ENCODE measurements at places on chromosomes 3 and 15.

DNA sequence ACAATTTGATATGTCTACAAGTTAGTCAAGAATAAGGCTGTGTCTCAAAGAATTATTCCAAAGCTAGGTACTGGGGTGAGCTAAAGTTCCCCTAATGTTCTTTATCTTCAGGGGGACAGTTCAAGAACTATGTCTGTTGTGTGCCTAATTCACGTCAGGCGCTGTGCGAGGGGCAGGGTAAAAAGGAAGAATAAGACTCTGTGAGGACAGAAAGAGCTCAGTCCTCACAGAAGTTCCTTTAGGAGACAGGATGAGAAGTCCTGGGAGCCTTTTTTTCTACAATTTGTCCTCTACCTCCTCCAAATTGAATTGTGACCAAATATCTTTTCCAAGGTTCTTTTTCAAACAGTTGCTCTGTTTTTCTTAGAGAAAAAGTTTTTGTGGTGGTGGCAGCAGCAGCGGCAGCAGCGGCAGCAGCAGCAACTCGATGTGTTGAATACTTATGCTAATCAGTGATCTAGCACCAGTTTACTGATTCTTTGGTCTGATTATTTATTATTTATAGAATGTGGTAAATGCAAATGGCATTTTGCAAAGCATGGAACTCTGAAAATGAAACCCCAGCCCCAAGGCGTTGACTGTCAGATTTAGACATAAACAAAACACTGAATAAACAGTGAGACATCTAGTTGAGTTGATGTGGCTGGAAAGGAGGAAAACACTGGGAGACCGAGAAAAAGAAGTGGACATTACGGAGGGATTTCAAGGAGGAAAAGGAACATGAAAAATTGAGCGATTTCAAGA is 88.6 kb downstream of the GTPBP8 start:
- no peak for DNase-seq

DNA sequence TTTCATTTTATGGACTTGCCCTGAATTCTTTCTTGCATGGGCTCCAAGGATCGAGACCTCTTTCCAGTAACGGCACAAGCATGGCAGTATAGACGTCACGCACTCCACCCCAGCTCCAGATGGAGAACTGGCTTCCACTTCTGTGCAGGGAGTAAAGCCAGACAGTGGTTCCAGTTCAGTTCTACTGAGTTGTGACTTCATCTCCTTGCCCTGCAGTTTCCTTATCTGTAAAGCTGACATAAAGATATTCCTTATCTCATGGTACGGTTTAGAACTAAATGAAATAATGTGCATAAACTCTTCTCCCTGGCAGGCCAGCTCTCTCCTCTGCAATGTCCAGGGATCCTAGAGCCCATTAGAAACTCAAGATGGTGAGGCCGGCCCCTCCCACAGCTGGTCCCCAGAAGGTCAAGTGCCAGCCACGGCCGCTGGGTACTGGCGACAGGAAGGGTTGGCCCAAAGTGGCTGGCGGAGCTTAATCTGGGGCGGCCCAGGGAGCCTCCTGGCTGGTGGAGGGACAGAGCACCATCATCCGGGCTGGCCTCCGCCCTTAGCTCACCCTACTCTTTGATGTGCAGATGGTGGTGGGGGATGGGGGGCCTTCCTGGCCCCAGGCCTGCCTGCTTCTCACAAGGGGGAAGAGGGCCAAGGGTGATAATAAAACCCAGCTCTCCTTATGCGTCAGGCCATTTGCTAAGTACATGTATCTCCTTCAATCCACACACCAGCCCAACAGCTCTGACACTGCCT is 7.2 kb downstream of the MESP2 start:
- DNase-seq, result no peak

GRCh38 chr3:43995547-43996378 is 245.9 kb upstream of the TOPAZ1 start:
- no peak for DNase-seq

DNA sequence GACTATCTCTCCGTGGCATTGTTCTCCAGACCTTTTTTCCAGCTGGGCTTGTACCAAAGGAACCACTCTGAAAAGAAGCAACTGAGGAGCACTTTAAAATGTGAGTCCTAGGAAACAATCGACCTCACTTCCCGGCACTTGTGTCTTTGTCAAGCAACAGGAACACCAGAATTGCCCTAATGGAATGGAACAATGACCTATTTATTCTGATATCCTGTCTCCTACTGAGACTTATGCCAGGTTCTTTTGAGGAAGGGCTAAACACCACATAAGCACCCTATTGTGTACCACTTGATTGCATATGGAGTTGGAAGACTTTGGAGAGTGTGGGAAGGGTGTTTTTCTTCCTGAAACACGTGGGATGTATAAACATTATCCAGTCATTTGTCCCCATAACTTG is 56.8 kb upstream of the TGFBR2 start:
- no peak for DNase-seq

DNA sequence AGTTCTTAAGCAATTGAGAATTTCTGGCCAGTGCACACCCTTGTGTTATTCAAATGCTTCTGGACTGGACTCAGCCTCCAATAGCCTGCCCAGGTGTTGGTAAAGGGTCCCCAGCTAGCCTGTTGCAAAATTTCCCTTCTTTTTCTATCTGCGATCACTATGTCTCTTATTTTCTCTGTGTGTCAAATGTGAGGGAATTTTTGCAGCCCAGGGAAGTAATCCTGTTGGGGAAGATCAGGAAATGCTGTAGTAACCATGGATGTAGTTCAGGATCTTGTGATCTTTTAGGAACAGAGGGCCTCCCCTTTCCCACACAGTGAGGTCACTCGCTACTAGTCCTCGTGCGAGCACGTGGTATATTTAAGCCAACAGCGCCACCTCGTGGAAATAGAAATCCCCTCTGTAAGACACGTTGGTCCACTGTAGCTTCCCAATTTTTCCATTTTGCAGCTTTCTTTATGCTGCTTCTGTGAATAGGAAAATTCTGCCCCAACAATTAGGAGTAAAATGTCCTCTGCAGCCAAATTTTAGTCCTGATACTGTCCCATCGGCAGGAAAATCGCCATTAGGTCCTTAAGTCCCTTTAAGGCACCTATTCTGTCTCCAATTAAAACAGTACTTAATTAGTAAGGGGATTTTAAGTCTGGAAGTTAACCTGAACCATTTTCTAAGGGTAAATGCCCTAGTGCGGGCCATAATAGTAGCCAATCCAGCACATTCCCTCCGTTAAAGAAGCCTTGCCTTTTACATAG is 4.0 kb upstream of the SMCO1 start:
- DNase-seq, result no peak

DNA sequence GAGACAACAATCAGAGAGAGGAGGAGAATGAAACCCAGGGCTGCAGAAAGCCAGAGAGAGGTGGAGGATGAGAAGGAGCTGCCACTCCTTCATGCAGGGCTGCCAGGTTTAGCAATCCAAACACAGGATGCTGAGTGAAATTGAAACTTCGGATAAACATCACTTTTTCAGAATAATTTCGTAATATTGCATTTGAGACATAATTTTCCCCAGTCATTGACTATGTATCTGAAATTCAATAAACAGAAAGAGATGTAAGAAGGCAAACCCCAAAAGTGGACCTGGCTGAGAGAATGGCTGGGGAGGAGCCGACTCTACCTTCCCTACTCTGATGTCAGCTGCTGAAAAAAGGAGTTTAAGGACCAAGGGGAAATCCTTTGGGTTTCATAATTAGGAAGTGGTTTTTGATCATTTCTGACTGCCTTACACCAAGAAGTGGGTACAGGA is 33.8 kb downstream of the SLC9A9 start:
- no peak for DNase-seq

DNA sequence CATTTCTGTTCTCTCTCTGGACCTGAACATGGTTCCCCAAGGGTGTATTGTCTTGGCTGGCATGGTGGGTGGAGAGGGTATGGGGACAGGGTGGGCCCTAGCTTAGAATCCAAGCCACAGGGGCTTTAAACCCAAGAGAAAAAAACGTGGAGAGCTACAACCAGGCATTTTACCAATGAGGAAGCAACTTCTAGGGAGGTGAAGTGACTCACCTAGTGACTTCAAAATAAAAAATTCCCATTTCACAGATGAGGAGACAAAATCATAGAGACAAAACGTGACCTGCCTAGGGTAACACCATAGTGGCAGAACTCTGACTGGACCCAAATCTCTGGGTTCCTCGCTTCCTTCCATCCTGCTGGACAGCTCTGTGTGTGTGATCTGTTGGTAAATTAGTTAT is 216.8 kb downstream of the RPLP1 start:
- no peak for DNase-seq

DNA sequence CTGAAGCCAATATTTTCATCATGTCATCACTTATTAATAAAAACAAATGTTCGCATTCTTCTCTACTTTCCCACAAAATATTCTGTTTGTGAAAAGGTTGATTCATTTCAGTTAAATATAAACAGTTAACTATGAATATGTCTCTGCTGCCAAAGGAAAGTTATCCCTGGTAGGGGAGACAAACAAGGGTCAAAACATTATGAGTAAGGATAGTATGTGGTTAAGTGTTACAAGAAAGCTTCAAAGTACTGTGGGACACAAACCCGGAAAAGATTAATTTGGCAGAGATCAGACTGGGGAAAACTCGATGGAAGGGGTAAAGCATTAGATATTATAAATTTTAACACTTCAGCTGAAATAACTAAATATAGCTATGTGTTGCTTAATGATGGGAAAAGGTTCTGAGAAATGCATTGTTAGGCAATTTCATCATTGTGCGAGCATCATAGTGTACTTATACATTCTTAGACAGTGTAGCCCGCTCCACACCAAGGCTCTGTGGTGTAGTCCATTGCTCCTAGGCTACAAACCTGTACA is 436.5 kb upstream of the TBL1XR1 start:
- DNase-seq, result no peak

- no peak for DNase-seq
Measured at GRCh38 chr3:84978843-84979242, 20.1 kb downstream of the CADM2 start.

- no peak for DNase-seq
Measured at GRCh38 chr3:71444028-71444860, 139.3 kb downstream of the FOXP1 start.

GRCh38 chr3:30951826-30952225 is 57.4 kb upstream of the GADL1 start:
- no peak for DNase-seq

- no peak for DNase-seq
Measured at GRCh38 chr15:90000186-90001001, 730 bp upstream of the ZNF710 start.

GRCh38 chr15:66981771-66982170 is 83.6 kb upstream of the SMAD3 start:
- DNase-seq, result no peak

DNA sequence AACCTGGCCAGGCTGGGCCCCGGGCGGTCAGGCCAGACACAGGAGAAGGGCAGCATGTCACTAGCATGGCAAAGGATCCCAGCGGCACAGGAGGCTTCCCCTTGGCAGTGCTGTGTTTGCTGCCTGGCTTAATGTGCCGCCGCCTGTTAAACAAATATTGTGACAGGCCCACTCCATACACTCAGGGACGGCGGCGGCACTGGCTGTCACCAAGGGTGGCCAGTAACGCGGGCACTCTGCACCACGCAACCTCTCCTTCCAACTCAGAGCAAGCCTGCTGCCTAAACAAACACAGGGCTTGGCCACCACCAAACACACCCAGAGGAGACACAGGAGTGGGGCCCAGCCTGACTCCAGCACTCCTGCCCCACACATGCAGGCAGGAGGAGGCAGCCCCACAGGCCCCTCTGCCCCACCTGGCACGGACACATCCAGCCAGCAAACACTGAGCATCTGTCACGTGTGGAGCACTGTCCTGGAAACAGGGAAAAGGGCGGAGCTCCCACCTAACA is 48.0 kb downstream of the TPRA1 start:
- DNase-seq, result no peak

GRCh38 chr15:53461677-53462076 is 297.8 kb downstream of the WDR72 start:
- no peak for DNase-seq

GRCh38 chr3:69944931-69945493 is 54.5 kb upstream of the SAMMSON start:
- DNase-seq, result no peak

DNA sequence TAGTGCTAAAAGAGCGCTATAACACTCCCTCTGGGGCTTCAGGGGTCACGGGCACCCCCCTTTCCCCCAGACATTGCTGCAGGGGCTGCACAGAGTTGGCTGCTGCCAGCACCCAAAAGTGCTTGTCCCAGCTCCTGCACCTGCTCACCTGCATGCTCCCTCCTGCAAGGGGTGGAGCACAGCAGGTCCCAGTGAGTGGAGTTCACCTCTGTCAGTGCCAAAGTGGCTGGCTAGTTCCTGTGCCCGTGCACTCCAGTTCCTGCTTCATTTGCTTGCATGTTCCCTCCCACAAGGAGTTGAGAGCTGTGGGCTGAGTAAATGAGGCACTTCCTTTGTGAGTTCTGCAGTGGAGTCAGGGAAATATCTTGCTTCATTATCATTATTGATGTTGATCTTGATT is 476.9 kb downstream of the SQOR start:
- DNase-seq, result no peak

DNA sequence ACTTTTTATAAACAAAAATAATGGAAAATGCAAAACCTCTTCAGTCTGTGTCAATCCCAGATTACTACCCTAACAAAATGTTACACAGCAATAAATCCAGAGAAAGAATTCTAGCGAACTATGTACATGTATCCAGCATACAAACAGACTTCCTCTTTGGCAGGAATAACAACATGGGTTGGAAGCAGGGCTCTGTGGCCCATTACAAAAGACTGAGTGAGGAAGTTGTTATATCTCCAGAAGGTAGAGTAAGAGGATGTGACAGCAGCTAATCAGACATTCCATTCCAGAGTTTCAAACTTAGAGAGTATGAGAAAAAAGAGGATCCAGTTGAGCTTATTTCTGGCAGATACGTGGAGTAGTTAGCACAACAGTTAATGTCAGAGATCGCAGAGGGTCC is 294.0 kb upstream of the PLSCR5 start:
- DNase-seq, result no peak

DNA sequence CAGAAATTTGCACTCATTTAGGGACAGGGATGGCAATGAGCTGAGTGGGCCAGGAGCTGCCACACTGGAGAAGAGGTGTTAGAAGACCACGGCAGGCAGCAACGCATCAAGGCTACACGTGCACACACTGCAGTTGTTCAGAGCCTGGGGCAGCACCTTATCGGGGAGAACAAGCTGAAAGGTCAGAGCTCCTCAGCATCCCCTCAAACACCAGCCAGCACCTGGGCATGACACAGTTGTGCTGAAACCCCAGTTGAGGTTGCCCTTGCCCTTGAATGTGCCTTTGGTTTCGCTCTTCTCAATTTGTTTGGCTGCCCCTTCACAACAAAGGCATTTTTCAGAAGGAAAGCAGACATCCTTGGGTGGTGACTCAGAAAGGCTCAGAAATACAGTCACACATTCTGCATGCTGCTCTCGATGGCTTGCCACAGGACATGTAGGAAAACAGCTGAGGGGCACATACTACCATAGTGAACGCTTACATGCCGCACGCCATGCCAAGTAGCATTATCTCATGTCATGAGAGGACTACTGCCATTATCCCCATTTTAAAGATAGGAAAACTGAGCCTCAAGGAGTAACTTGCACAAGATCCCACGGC is 57.6 kb downstream of the ST8SIA2 start:
- DNase-seq, result no peak

DNA sequence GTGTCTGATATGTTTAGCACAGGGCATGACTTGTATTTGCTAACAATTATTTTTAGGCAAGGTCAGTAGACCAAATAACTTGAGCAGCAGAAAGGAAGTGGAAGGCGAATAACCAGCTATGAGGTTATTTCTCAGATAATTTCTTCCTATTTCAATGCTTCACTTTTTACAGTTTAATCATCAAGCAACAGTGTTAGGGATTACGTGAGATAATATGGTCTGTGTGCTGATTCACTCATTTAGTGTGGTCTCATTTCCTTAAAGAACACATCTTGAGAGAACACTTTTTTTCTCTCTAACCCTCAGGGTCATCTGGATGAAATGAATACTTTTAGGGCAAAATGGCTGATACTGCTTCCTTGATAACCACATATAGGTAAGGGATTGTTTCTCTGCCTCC is 126.0 kb upstream of the CCNL1 start:
- DNase-seq, result no peak
